Heart left ventricle (tissue), 16 donors: ENCODE measurements at places on chromosomes 2 and 18. TPM values are rescaled to one million over a fixed set of nuclear protein-coding genes. Genes with fewer than 3 reads are reported as not detected.

DNA sequence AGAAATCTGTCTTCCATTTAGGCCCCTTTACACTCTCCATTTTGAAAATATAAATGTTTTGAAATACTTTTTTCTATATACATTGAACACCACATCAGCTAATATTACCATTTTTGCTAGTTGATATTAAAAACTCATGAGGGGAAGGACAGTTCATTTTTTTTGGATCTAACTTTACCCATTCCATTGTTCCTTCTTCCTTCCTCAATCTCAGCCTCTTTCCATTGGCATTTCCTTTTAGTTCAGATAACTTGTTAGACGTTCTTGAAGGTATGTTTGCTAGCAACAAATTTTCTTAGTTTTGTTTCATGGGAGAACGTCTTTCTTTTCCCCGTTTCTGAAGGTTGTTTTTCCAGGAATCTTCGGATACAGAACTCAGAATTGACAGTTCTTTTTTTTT is 759.0 kb downstream of the SOCS6 start:
- no peak for DNase-seq
- H3K4me3 ChIP-seq = no peak overlapping the region
- no peak overlapping the region for H3K27ac ChIP-seq
- H3K36me3 ChIP-seq = no peaks in the 10 kb centered on the region
- H3K27me3 ChIP-seq = no peaks in the 10 kb centered on the region
- H3K4me1 ChIP-seq = no peaks in the 10 kb centered on the region

GRCh38 chr18:68150961-68151360 is 563.9 kb downstream of the TMX3 start:
- H3K4me1 ChIP-seq = no peaks in the 10 kb centered on the region
- H3K27ac ChIP-seq = no peak overlapping the region
- no peak overlapping the region for H3K4me3 ChIP-seq
- no peaks in the 10 kb centered on the region for H3K36me3 ChIP-seq
- DNase-seq = no peak

- no peak overlapping the region for H3K4me3 ChIP-seq
- H3K4me1 ChIP-seq = peaks cover 10% of the 10 kb centered on the region
- peak overlapping the region; percentile 8 for H3K27ac ChIP-seq
Observed at GRCh38 chr2:96832408-96832753, 11.4 kb downstream of the ANKRD23 start.

GRCh38 chr18:47263150-47263429 is 11.6 kb upstream of the SKOR2 start:
- no peak overlapping the region for H3K27ac ChIP-seq
- no peak for DNase-seq
- H3K36me3 ChIP-seq = no peaks in the 10 kb centered on the region
- H3K4me1 ChIP-seq = no peaks in the 10 kb centered on the region
- no peak overlapping the region for H3K4me3 ChIP-seq

KCNF1 gene
- 0.33 TPM for total RNA-seq

DNA sequence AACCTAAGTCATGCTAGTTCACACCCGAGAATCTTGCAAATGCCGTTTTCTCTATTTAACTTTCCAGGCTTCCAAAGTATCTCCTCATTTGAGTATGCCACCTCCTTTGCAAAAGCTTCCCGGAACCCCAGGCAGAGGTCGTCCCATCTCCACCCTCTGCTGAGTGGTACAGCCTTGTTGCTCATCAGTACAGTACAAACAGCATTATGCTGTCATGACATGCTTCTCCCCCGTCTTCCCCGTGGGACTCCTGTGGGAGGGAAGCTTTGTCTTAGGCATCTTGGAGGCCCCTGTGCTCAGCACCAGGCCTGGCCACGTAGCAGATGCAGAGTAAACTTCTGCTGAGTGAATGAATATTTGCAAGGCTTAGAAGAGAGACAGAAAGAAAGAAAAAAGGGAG is 102.7 kb downstream of the CDCA7 start:
- no peak overlapping the region for H3K4me3 ChIP-seq
- no peaks in the 10 kb centered on the region for H3K36me3 ChIP-seq
- DNase-seq = no peak
- no peaks in the 10 kb centered on the region for H3K4me1 ChIP-seq
- no peak overlapping the region for H3K27ac ChIP-seq

DNA sequence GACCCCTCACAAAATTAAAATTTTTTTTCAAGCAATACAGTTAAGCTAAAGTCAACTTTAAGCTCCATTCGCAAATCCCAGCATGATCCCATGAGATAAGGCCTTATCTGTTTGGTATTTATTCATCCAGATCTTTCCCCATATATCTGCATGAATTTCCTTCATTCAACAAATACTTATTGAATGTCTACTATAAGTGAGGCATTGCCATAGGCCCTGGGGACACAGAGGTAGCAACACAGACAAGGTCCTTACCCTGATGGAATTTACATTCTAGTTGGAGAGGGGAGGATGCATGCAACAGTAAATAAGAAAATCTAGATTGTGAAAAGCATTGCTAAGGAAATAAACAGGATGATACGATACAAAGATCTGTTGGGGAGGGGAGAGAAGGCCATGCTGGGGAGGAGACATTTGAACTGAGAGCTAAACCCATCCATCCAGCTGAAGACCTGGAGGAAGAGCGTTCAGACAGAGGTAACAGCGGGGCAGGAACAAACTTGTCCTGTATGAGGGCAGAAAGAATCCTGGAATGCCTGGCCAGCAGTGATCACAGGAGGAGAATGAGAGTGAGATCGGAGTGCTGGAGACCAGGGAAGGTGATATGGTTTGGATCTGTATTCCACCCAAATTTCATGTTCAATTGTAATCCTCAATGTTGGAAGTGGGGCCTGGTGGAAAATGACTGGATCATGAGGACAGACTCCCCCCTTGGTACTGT is 71.6 kb downstream of the SDC1 start:
- H3K36me3 ChIP-seq = no peaks in the 10 kb centered on the region
- H3K27ac ChIP-seq = no peak overlapping the region
- no peak for DNase-seq
- H3K4me3 ChIP-seq = no peak overlapping the region
- H3K27me3 ChIP-seq = no peaks in the 10 kb centered on the region

INHBB gene
- 8.6 TPM for total RNA-seq

DNA sequence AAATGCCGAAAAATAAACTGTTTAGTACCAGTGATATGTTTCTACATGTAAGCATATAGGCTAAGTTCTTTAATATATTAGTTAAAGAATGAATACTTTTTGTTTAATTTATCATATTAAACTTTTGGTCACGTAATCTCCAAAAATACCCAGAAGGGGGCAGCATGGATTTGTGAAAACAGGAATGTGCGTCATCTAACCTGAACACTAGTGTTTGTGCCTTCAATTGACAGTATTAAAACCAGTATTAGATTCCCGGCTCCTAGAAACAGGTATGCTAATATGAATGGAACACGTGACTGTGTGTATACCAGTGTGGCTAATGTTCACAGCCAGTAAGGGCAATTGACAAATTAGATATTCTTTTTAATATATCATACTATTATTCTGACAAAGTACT is 51.8 kb downstream of the WDR7 start:
- H3K27me3 ChIP-seq = no peaks in the 10 kb centered on the region
- H3K36me3 ChIP-seq = no peaks in the 10 kb centered on the region
- no peak overlapping the region for H3K4me3 ChIP-seq

DNA sequence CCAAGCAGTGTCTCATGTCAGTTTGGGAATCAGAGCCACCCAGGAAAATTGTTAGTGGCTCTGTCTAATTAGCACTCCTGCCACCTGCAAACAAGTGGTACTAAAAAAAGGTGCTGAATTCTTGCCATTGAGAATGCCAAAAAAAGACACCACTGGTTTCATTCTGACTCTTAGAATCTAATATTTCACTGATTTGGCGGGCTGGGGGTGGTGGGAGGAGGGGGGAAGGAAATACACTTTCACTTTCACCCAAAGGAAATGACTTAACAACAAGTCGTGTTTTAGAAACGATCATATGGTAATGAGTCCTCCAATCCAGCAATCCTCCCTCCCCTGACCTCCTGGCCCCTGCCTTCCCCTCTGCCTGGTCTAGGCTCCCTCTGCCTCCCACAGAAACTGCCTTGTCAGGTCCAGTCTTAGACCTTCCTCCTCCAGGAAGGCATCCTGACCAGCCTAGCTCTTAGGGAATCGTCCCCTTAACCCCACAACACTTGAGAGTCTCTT is 4.4 kb upstream of the KLHL29 start:
- no peak overlapping the region for H3K4me3 ChIP-seq
- H3K27me3 ChIP-seq = peaks cover 2% of the 10 kb centered on the region
- DNase-seq = no peak
